ENCODE measurements at places on chromosomes 12 and 14. TPM values are rescaled to one million over a fixed set of nuclear protein-coding genes. Genes with fewer than 3 reads are reported as not detected.

The CRACR2A gene
- 13.2 TPM for total RNA-seq

The SPTB gene
- total RNA-seq, result under 0.01 TPM

The OR11H12 gene
- total RNA-seq, result not detected

The TEX52 gene
- not detected for total RNA-seq

The MARS1 gene
- 136 TPM for total RNA-seq

The IL22 gene
- not detected for total RNA-seq

The NANOG gene
- total RNA-seq, result not detected

The KRT73 gene
- not detected for total RNA-seq

The TAS2R9 gene
- total RNA-seq, result 0.13 TPM

The TSPAN9 gene
- 121 TPM for total RNA-seq

The SOAT2 gene
- total RNA-seq, result not detected

The GNG2 gene
- 1.5 TPM for total RNA-seq

The ADCY4 gene
- total RNA-seq, result 89.6 TPM

The MYO1H gene
- total RNA-seq, result not detected

The IL31 gene
- total RNA-seq, result not detected

The KRT85 gene
- not detected for total RNA-seq

The GPR135 gene
- total RNA-seq, result 1.1 TPM

The LBHD2 gene
- not detected for total RNA-seq

The NPFF gene
- not detected for total RNA-seq

The BDKRB2 gene
- 2.5 TPM for total RNA-seq

The ACOT6 gene
- not detected for total RNA-seq

The ARHGEF25 gene
- total RNA-seq, result under 0.01 TPM

The INSM2 gene
- total RNA-seq, result not detected

The KCTD10 gene
- total RNA-seq, result 72.2 TPM

The IAPP gene
- not detected for total RNA-seq

All from bladder microvascular endothelial cell (primary cell).